Colonic mucosa (tissue), 4 donors: ENCODE measurements at places on chromosomes 11 and 22. TPM values are rescaled to one million over a fixed set of nuclear protein-coding genes. Genes with fewer than 3 reads are reported as not detected.

CDC45 gene
- 5.1 TPM for total RNA-seq

OVOL1 gene
- 29.0 TPM for total RNA-seq

ZC3H7B gene
- total RNA-seq = 35.2 TPM

YPEL1 gene
- total RNA-seq = 2.2 TPM

SVIP gene
- 30.0 TPM for total RNA-seq

RTN4RL2 gene
- total RNA-seq = 0.82 TPM

NUP160 gene
- 35.4 TPM for total RNA-seq

ZFTA gene
- 7.0 TPM for total RNA-seq

DNA sequence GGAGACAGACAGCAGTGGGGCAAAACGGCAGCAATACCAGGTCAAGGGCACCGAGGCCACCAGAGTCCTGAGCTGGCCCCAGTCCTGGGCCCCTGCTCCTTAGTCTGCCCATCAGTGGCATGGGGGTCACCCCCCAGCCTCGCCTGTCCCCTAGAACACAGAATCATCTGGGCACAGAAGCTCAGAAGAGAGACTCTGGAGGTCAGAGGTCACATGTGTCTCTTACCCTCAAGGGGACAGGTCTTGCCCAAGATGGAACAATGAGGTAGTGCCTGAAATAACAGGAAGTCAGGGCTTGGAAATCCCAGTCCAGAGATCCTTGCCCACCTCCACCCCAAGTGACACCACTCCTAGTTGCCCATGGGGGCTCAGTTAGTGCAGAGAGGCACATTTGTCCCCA, 20.6 kb downstream of the PDE2A start:
- no peak for DNase-seq

DNA sequence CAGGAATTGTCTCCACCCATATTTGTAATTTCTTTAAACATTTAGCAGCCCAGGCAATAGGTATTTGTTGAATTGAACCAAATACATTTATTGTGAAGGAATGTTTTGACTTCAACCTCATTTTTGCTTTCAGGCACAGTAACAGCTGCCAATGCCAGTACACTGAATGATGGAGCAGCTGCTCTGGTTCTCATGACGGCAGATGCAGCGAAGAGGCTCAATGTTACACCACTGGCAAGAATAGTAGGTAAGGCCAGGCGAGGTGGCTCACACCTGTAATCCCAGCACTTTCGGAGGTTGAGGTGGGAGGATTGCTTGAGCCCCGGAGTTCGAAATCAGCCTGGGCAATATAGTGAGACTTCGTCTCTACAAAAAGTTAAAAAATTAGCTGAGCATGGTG, 20.9 kb downstream of the ACAT1 start:
- no peak for DNase-seq

GRCh38 chr11:134801570-134801969, 389.5 kb upstream of the B3GAT1 start:
- DNase-seq = no peak

GRCh38 chr11:68528630-68529029, 68.1 kb downstream of the PPP6R3 start:
- DNase-seq = no peak

DNA sequence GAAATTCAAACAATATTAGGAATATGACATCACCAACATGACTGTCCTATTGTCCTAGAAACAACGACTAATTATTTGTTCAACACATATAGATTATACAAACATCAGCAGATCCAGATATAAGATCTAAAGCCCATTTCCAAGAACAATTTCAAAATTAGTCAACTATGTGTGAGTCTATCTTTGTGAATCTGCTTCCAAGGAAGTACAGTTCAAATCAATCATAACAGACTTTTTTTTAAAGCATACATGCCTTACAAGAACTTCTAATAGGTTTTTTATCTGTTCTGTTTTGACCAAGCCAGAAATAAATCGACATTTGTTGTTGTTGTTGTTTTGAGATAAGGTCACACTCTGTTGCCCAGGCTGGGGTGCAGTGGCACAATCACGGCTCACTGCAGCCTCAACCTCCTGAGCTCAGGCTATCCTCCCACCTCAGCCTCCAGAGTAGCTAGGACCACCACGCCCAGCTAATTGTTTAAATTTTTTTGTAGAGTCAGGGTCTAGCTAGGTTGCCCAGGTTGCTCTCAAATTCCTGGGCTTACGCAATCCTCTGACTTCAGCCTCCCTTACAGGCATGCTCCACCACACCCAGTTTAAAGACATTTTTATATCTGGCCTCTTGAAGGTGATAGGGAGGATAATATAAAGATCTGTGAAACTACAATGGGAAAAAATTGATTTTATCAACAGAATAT, 54.8 kb downstream of the DENND5A start:
- no peak for DNase-seq

- DNase-seq = no peak
Observed at GRCh38 chr11:46377290-46377689, 4.2 kb upstream of the MDK start.

DNA sequence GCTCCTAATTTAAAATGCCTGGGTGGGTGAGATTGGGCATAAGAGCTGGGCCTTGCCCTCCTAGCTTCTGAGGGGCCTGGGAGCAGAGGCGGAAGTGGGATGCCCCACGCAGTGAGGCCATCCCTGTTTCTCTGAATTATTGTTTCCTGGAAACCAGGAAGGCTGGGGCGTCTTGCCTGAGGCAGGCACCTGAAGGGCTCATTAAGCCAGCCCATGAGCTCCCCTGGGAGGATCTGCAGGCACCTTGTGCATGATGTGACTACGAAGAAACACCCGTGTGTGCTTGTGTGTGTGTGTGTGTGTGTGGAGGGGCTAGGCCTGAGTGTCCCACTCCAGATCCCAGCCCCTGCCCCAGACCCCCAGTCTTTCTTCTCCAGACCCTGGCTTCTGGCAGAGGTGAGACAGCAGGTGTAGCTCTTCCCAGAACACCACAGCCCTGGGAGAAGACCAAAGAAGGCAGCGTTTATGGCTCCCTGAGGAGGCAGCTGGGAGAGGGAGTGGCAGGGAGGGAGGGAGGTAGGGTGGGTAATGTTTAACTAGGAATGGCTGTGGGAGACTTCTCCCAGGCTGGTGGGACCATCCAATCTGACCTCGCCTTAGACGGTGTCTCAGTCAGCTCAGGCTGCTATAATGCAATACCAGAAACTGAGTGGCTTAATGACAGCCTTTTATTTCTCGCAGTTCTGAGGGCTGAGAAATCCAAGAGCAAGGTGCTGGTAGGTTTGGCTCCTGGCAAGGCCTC, 2.1 kb upstream of the BATF2 start:
- peak; percentile 90 for DNase-seq

- no peak for DNase-seq
Observed at GRCh38 chr11:105774899-105775298, 165.0 kb downstream of the GRIA4 start.

DNA sequence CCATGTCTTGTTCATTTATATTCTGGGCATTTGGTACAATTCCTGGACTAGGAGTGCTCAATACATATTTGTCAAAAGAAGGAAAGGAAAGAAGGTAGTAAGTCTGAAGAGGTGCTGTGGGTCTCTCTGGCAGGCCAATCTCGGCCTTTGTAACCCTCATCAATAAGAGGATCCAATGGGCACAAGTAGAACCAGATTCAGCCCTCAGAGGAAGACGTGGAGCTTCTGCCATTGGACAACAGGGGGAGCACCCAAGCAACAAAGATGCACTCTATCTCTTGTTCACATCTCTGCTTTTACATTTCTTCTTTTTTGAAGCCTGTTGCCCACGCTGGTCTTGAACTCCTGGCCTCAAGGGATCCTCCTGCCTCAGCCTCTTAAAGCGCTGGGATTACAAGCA, 2.2 kb upstream of the VPS11 start:
- no peak for DNase-seq

- no peak for DNase-seq
Observed at GRCh38 chr11:30310623-30311022, 12.3 kb upstream of the ARL14EP start.

GRCh38 chr11:12472401-12473005, 95.1 kb downstream of the PARVA start:
- DNase-seq = no peak

DNA sequence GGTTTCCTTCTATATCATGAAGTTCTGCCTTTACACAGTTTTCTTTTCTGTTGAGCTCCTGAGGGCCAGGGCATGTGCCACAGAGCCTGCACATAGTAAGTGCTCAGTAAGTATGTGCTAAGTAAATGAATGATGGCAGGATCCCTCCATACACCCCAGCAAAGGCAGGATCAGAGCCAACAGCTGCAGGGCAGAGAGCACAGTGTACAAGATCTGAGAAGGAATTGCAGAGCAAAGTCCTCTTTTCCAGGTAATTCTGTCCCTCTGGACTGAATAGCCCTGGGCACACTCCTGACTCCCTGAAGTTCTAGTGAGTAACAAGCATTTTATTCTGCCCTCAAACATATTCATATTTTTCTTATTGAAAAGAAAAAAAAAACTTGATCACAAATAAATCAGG, 117.7 kb downstream of the GALNT18 start:
- peak; percentile 56 for DNase-seq

- no peak for DNase-seq
Observed at GRCh38 chr11:34416766-34417165, 22.0 kb upstream of the CAT start.

GRCh38 chr11:35237860-35238715, 99.1 kb downstream of the CD44 start:
- DNase-seq = peak; percentile 61

GRCh38 chr11:19769820-19770219, 57.2 kb downstream of the NAV2 start:
- no peak for DNase-seq

DNA sequence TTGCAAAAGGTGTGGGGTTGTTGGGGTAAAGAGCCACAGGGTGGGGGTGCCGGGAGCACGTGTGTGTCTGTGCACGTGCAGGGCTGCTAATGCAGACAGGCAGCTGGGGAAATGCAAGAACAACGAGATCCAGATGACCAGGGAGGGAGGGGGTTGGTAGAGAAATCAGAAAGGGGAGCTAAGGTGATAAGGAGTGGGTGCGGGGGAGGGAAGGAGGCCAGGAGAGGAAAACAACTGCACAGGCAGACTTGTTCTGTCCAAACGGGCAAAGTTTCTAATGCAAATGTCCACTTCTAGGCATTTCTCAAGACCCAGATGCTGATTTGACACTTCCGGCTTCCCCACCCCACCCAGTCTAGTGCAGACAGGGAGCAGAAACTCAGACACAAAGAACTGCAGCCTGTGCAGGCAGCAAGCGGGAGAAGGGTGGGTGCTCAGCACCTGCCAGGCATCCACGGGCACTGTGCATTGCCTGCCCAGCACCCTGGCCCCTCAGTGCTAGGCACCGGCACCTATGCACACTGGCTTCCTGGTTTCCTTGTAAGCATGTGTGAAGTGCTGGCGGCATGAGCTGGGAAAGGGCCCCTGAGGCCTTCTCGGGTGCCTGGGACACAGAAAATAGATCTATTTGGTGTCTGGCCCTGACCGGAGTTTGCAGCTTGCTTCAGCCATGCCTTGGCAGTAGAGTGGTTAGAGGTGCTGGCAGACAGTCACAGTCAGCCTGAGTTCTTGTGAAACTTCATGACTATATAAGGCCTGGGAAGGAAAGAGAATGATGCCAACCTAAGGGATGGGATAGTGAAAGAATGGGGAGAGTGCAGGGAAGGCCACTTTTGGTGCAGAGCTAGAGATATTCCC, 220.1 kb upstream of the SORL1-AS1 start:
- DNase-seq = no peak

- no peak for DNase-seq
Observed at GRCh38 chr11:74639533-74639932, 47.2 kb downstream of the POLD3 start.

GRCh38 chr11:77406396-77406795, 67.5 kb downstream of the PAK1 start:
- DNase-seq = no peak

DNA sequence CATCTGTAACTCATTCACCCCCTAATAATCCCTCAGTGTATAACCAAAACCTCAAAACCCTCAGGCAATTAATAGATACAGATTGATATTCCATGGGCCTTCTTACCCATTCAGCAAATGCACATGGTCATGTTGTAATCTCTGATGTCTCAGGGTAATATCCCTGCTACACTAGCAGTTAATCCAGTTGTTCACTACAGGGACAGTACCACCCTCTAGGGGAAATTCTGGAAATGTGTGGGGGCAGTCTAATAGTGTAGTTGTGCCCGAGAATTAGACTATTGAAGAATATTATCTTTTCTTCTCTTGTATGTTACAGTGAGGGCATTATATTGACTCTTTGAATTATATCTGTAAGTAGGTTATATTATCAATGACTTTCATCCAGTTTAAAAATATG, 175.4 kb downstream of the CWF19L2 start:
- no peak for DNase-seq

GRCh38 chr11:12674571-12674935, 332 bp downstream of the TEAD1 start:
- DNase-seq = no peak

- no peak for DNase-seq
Observed at GRCh38 chr11:83666149-83666548, 380.0 kb upstream of the CCDC90B start.

DNA sequence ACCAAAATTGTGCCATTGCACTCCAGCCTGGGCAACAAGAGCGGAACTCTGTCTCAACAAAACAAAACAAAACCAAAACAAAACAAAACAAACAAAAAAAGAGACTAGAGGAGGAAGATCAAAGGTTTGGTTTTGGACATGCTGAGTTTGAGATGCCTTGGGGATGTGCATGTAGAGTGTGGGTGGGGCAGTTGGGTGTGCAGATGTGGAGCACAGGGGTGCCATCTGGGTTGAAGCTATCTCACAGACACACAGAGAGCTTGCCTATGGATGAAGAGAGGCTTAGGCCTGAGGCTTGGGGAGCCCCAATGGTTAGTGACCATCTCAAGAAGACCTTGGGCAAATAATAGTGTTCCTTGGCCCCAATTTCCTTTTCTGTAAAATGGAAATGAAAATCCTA, 45.8 kb upstream of the EIF3D start:
- no peak for DNase-seq

GRCh38 chr11:12506404-12506921, 129.1 kb downstream of the PARVA start:
- no peak for DNase-seq

GRCh38 chr11:47573321-47573720, 5.4 kb downstream of the KBTBD4 start:
- no peak for DNase-seq
